ENCODE measurements at places on chromosomes 12 and 14. TPM values are rescaled to one million over a fixed set of nuclear protein-coding genes. Genes with fewer than 3 reads are reported as not detected.

Gene MSI1
- 3.7 TPM for total RNA-seq

Gene APOF
- not detected for total RNA-seq

Gene TMX1
- 17.4 TPM for total RNA-seq

Gene GPR135
- 6.4 TPM for total RNA-seq

Gene IKZF4
- 4.4 TPM for total RNA-seq

Gene CCDC196
- not detected for total RNA-seq

Gene ACSS3
- total RNA-seq: 29.5 TPM

Gene PDZRN4
- 24.8 TPM for total RNA-seq

DNA sequence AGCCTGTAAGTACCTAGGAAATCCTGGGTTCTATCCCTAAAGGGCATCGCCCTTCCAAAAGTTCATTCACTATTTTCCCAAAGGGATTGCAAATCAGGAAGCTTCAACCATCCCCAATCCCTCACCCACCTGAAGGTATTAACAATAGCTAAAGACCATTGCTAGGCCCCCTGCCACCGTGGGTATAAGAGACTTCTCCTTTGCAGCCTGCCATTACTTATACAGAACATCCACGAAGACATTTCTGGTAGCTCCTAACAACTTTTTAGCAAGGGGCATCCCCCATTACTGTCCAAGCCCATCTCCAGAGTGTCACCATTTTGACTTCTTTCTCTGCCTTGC is 384 bp upstream of the SMUG1 start:
- DNase-seq: no peak

- no peak for DNase-seq
These were observed 63.3 kb downstream of the SUSD6 start for GRCh38 chr14:69674546-69675244.

DNA sequence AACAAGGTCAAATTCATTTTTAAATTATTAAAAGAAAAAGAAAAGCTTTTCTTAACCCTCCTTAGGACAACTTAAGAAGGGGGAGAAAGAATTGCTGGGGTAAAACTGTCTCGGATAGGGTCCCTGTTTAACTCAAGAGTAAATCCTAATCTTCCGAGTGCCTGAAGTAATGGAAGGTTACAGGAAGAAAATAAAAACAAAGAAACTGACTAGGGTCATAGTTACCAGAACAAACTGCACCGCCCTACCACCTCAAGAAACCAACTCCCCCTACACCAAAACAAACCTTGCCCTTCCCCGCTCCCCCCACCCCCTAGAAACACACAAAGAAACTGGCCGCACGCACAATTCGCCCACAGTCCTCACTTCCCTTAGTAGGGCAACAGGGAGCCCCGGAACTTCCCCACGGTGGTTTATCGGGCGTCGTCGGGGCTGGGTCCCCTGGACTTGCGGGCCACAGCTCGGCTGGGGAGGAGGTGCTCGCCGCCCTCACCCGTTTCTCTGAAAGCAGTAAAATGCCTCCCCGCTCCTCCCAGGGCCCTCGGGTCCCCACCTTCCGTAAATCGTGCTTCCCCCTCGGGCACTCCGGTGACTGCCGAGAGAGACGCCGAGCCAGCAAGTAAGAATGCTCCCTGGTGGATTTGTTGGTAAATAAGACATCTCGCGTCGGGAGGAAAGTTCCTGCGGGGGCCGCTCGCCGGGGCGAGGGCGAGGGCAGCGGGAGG is 2.4 kb downstream of the SINHCAF start:
- no peak for DNase-seq

DNA sequence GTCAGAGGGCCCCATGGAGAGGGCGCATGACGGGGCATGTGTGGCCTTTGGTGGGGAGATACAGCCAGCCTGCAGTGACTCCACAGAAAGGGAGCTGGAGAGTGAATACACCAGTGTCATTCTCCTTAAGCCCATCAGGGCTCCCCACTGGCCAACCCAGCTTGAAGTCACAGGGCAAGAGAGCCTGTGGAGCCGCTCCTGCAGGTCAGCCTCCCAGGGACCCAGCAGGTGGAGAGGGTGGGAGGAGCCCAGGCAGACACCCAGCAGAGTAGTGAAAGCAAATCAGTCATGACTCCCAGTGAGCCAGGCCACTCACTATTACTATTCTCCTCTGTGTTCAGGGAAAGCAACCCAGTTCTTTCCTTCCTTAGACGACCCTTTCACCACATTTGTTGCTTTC is 110.0 kb upstream of the CPM start:
- DNase-seq: no peak

DNA sequence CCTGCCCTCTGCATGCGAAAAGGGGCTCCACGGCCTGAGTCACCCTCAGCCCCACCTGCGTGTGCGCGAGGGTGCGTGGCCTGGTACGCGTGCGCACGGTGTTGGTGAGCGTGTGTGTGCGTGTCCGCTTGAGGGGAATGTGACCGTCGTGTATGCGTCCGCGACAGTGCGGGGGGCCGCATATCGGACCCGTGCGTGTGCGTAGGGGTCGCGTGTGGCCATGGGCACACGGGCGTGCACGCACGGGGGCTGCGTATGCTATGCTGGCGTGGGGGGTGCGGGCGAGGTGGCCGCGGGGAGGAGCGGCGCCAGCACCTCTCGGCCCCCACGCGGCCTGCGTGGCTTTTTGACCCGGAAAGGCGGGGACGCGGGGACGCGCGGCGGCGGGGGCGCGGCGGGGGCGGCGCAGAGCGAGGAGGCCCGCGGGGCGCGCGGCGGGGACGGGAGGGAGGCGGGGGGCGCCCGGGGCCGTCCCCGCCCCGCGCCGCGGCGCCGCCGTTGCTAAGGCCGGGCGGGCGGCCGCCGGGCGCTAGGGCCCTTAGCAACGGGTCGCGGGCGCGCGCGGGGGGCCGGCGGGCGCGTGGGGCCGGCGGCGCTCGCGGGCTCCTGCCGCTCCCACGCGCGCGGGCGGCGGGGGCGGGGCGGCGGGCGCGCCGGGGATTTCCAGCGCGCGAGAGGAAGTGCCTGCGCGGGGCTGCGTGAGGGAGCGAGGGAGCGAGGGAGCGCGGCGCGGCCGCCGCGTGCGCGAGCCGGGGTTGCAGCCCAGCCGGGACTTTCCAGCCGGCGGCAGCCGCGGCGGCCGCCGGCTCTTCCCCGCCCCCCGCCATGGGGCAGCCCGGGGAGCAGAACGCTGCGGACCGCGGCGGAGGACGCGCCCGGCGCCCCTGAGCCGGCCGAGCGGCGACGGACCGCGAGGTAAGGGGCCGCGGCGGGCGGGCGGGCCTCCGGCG is at the start of gene TRAF3:
Gene TRAF3 (plus strand): TSS at position 689 of the 950 bp plus-strand sequence. CDS start 92,753 bp downstream, outside the sequence.
- DNase-seq: no peak

GRCh38 chr12:107774349-107775029 is at the start of gene ASCL4:
TSS of gene ASCL4 (plus strand) at chr12:107774704. CDS start at chr12:107775219, 515 bp downstream.
- DNase-seq: no peak

GRCh38 chr14:51719955-51720354 is 68.2 kb downstream of the FRMD6 start:
- DNase-seq: no peak

- peak; percentile 72 for DNase-seq
These were observed at the start of gene B4GALNT1 for GRCh38 chr12:57632958-57633840. TSS of gene B4GALNT1 (minus strand) at chr12:57633201. CDS start at chr12:57632132, 1,069 bp downstream.

DNA sequence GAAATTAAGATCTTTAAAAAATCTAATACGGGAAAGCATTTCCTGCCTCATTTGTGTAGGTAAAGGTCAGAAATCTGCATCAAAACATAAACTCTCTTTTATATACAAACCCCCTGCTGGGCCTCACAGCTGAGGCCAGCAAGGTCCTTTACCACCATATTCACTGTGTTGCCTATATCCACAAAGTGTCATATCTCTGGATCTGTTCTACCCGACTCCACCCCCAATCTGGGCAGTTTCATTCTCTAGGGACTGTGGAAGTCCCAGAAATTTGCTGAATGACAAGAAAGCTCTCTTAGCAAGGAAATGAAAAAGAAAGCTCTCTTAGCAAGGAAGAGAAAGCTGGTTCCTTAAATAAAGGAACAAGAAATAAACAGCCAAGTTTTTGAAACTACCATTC is 301.7 kb downstream of the KCNH5 start:
- DNase-seq: no peak

DNA sequence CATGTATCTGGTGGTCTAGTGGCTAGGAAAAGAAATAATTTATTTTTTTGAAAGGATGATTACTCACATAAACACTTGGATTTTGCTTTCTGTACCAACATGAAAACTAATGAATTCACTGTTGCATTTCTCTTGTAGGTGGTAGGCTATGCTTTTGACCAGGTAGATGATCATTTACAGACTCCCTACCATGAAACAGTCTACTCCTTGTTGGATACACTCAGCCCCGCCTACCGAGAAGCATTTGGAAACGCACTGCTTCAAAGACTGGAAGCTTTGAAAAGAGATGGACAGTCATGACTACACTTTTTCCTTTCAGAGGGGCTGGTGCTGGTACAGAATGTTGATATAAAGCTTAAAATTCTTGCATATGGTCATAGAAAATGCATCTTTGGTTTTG is 6.5 kb upstream of the AK7 start:
- no peak for DNase-seq

GRCh38 chr12:116916714-116917114 is 6.0 kb downstream of the FBXW8 start:
- no peak for DNase-seq

GRCh38 chr12:53388932-53389331 is 9.0 kb downstream of the SP1 start:
- DNase-seq: no peak

GRCh38 chr12:44375694-44376093 is 500.4 kb downstream of the NELL2 start:
- no peak for DNase-seq

- DNase-seq: no peak
These were observed 1.4 kb downstream of the RFC5 start for GRCh38 chr12:118017926-118018325.

DNA sequence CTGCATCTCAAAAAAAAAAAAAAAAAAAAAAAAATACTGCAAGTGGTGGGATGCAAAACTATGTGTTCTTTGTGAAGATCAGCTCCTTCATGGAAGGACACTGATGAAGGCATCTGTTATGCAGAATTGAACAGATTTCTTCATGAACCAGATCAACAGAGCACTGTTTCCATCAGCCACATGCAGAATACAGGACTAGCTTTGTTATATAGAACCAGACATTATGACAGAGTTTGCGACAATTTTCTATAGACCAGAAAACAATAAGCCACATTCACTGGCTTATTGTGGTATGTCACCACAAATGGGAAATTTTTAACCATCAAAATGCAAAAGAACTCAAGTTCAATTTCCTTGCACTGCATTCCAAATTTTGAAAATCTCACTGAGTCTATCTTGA is 34.7 kb downstream of the CIT start:
- no peak for DNase-seq

DNA sequence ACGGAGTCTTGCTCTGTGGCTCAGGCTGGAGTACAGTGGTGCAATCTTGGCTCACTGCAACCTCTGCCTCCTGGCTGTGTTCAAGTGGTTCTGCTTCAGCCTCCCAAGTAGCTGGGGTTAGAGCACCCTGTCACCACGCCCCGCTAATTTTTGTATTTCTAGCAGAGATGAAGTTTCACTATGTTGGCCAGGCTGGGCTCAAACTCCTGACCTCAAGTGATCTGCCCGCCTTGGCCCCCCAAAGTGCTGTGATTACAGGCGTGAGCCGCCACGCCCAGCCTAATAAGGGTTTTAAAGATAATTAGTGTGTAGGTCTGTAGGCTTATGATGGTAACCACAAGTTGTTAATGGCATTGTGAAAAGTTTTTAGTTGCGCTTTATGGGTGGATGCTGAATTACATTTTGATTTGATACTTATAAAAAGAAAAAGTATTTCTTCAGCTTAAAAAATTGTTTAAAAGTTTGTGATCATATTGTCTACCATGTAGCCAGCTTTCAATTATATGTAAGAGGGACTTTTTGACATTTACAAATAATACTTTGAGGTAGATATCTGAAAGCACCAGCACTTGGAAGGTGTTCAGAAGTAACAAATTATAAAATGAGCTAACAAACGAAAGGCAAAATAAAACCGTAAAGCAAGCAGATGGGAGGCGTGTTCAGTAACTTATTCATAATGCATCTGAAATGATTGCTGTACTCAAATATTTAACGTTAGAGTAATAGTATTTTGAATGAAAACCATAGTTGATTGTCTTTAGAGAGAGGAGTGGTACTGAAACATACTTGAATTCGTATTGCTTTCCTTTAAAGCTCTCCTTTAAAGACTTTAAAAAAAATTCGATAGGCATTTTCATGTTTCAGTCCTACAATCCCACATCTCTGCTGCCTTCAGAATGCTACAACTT is 37.1 kb downstream of the MDM2 start:
- DNase-seq: no peak

- no peak for DNase-seq
These were observed 236.5 kb downstream of the PDZRN4 start for GRCh38 chr12:41424651-41425050.

DNA sequence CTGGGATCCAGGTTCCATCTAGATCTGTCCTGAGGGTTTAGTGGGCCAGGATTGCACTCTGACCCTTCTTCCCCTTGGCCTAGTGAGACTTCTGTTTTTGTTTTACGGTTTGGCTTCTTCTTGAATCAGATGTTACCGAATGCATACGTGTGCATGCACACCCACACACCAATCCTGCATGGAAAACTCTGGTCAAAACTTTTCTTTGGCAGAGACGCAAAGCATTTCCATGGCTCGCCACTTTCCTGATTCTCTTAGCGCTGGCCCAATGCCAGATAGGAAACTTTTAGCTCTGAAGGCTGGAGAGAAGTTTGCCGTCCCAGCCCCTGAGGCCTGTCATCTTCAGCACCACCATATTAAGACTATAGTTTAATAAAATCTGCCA is 67.4 kb upstream of the ACTN1 start:
- no peak for DNase-seq

DNA sequence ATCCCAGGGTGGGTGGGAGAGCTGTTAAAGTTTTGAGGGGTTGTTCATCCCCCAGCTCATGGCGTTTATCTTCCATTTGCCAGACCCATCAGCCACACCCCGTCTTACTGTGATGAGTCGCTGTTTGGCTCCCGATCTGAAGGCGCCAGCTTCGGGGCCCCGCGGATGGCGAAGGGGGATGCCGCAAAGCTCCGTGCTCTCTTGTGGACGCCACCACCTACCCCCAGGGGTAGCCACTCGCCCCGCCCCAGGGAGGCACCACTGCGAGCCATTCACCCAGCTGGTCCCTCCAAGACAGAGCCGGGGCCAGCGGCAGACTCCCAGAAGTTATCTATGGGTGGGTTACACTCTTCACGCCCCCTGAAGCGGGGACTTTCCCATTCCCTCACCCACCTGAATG is 5.7 kb downstream of the RITA1 start:
- DNase-seq: no peak

GRCh38 chr14:54362089-54362504 is 34.7 kb upstream of the CDKN3 start:
- no peak for DNase-seq

- no peak for DNase-seq
These were observed 86.1 kb downstream of the ANKS1B start for GRCh38 chr12:99898645-99899044.

Measured in vagina (tissue), 2 donors.